ENCODE measurements at places on chromosomes 1 and 21.

- DNase-seq, result peak; percentile 21
Measured at GRCh38 chr1:88877382-88877825, 14.0 kb downstream of the GTF2B start.

DNA sequence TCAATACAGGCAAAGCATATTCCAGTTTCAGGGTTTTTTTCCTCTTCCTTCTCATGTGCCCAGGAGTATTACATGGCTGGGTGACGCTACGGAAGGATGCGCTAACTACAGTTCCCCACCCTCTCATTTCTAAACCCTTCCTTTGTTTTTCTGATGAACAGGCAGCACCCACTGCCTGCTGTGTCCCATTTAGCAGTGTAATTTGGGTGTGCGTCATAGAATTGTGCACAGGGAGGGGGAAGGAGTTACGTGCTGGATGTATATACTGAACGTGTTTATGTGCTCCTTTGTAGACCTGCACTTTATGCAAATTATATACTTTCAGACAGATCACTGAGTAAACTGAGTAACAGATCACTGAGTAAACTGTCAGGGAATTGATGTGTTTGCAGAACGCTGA is 44.5 kb downstream of the ELAPOR1 start:
- no peak for DNase-seq

DNA sequence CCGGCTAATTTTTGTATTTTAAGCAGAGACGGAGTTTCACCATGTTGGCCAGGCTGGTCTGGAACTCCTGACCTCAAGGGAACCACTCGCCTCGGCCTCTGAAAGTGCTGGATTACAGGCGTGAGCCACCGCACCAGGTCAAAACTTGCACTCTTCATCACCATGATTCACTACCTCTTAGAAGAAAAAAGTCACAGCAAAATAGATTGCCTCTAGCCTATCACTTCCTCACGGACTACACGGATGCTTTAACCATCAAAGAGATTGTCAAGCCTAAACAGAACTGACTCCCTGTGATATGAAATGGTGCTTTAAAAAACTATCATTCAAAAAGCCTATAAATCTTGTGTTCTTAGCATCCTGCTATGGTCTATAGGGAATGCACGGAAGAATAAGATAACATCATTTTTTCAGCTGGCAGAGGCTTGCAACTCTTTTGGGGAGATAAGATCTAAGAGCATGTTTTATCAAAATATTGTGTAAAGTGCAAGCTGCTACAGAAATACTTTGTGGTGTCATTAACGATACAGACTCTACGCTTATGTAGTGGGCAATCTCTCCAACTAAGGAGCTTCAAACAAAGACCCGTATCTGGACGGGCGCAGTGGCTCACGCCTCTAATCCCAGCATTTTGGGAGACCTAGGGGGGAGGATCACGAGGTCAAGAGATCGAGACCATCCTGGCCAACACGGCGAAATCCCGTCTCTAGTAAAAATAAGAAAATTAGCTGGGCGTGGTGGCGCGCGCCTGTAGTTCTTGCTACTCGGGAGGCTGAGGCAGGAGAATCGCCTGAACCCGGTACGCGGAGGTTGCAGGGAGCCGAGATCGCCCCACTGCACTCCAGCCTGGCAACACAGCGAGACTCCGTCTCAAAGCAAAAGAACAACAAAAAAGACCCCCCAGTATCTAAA is 966 bp downstream of the TFB2M start:
- no peak for DNase-seq

- no peak for DNase-seq
Measured at GRCh38 chr1:161505686-161506085, 429 bp downstream of the FCGR2A start.

DNA sequence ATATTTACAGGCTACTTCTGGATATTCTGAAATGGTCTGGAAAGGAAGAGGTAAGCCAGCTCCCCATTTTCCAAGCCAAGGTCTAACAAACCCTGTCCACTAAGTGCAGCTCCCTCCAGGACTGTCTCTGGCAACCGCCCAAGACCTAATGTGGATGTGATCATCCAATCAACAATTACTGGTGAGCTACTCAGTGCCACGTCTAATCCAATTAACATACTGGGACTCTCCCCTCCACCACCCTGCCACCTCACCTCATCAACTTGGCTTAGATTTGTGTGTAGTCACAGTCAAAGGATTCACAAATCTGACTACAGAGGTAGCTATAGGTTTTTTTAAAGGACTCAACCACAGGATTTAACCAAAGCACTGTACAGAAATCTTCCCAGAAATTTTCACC is 25.4 kb upstream of the S100A7 start:
- no peak for DNase-seq

DNA sequence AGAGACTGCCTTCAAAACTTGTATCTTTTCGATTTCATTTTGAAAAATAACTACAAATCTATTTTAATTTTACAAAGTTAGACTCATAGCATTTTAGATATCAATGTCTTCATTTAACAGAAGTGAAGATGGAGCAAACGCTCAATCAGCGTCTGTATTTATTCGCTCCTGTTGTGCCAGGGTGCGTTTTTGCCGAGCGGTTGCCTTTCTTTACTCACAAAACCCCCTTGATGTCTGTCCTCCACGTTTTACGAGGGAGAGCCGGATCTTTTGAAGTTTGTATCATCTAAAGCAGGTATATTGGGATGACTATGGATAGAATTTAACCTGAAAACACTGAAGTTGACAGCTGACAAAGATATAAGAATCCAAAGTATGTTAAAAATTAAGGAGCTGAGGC is 44.6 kb downstream of the MRPL39 start:
- DNase-seq, result no peak

GRCh38 chr1:63143482-63143881 is 178.9 kb upstream of the FOXD3 start:
- no peak for DNase-seq
